ENCODE measurements at places on chromosomes 3 and 15.

DNA sequence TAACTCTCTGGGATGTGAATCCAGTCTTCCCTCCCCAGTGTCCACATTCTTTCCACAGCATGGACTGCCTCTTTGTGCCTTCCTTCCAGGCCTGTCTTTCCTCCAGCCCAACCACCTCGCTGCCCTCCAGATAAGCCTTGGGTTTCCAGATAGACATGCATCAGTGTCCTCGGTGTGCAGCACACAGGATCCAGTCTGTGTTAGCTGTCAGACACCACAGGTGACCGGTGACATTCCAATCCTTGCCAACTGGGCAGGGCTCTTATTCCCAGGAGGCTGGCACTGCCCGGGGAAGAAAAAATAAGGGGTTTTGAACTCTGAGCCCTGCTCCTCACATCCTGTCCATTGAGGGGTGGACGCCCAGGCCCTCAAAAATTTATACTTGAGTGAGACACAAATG, 6.0 kb upstream of the SLC6A1 start:
- no peak for DNase-seq

GRCh38 chr15:31235311-31236183, 91.1 kb upstream of the KLF13 start:
- DNase-seq, result no peak

GRCh38 chr3:11260460-11260859, 11.7 kb upstream of the ATG7 start:
- no peak for DNase-seq

DNA sequence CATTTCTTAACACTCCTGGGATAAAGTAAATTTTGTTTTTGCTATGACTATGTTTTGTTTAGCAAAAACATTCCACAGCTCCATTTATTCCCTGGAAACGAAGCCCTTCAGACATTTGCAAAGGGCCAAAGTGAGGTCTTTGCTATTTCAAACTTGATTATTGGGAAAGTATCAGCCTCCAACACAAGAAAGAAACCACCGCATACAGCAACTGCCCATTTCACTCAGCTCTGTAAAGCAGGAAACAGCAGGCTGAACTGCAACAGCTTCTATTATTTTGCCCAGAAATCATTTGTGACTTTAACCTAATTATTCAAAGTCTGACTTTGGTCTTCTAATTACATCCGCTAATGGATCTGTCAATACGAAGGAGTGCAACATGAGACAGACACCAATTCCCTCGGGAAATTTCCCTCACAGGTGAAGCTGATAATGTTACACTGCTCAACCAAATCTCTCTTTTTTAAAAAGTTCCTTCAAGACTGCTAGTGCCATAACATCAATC, 72.1 kb downstream of the RFTN1 start:
- no peak for DNase-seq

DNA sequence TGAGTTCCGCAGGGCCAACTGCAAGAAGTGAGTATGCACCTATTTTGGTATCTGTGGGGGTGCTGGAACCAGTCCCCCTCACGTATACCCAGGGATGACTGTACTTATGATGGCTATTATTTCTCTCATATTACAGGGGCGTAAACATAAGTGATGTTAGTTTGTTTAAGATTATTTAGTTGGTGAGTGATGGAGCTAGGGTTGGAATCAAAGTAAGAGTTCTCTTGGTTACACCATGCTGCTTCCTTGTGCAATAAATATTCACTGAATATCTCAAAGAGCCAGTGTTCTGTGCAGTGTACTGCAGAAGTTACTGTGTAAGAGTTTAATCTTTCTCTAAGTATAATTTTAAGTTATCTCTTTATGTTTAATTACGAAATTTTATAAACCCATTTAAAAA, 12.8 kb upstream of the UTS2B start:
- DNase-seq, result no peak

DNA sequence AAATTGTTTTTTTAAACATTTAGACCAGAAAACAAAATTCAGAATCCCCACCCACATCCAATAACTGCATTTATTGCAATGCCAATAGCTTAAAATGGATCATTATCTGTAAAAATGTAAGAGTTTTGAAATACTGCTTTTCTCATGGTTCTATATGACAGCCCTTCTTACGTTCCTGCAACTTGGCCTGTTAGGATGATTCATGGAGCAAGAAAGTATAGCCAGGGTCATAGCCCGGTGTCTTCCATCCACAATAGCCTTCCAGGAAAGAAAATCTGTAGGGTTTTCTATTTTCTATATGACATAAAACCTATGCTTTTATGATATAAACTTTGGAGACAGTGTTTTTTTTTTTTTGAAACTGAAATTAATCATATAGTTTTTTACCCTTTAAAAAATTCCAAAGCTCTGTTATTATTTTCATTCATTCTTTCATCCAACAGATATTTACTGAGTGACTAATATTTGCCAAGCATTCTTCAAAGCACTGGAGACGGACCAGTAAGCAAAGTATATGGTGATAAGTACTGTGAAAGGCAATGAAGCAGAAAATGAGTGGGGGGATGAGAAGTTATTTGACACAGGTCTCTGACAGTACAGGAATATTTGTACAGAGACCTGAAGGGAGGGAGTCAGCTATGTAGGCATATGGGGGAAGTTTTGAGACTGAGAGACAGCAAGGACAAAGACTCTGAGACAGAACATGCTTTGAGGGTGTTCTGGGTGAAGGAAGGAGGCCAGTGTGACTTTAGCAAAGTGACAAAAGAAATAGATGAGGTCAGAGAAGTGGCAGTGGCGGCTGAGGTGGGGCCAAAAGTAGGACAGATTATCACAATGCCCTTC, 29.0 kb upstream of the SLC2A2 start:
- DNase-seq, result no peak

DNA sequence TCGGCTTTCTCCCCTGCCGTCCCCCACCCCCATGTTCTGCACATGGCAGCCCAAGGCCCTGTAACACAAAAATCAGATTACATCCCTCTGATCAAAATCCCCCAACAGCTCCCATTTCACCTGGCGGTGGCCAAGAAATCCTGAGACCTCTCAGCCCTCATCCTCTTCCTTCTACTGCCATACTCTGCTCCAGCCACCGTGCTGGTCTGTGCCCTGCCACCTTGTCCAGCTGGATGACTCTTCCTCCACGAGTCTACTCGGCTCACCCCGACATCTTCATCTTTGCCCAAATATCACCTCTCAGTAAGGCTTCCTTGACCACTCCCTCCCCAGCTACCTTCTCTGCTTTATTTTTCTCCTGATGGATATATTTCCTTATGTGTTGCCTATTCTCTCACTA, 3.1 kb downstream of the CCDC51 start:
- no peak for DNase-seq

DNA sequence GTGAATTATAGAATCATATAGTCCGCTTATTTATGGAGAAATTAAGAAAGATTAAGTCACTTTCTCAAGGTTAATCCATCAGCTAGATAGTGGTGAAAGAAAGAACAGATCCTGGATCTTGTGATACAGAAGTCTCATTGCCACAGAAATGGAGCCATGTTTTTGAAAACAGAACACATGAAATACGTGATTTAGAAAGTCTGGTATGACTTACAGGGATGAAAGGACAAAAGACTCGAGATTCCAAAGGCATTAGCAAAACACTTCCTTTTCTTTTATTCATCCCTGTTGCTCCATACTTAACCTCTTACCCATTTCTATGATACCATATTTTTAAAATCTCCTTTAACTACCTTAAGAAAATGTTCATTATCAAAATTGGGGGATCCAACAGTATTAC, 40.0 kb upstream of the TEX9 start:
- DNase-seq, result no peak

Measured in stimulated activated CD4-positive, alpha-beta T cell treated with anti-CD3 and anti-CD28 coated beads, Interleukin-12 subunit alpha, Interleukin-12 subunit beta, amount 100 ng/mL, for 24 hours (primary cell).